Activated T-helper 9 cell treated with anti-CD3 and anti-CD28 coated beads, Interleukin-2, amount 50 U/mL, for 16 hours (primary cell): ENCODE measurements at places on chromosomes 2 and 18.

DNA sequence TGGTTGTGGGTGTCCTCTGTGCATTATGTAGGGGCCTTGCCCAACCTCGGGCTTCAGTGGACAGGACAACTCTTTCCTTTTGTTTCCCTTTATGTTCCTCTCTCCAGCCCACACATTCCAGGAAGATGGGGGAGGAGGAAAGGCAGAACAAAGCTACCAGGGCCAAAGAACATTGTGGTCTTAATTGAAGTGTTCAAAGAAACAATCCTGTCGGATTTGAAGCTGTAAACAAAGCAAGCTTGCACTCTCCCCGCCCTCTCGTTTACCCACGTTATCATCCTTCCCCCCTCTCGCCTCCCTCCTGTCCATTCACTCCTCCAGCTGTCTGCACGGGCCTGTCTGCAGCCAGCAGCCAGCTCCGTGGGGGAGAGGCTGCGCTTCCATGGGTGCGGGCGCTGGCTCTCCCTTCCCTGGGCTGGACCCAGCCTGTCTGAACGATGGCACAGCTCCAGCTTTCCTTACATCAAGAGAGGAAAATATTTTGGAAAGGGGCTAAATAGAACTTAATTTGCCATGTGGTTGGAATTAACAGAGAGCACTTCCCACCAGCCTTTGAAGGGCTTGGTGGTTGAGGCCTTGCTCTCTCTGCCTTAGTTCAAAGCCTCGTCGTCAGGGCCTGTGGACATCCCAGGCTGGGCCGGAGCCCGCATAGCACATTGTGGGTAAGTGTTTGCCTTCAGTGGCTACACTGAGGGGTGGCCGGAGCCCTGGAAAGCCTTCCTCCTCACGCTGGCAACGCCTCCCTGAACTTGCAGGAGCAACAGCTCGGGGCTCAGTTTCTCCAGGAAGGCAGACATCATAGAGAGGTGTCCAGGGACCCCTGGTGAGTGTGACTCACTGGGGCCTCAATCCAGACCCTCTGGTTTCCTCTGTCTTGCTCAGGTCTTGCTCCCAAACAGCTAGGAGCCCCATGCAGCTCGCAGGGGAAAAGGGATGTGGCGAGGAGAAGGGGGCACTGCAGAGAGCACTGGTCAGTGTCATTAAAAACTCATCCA, 60.6 kb upstream of the HS6ST1 start:
- DNase-seq = no peak

DNA sequence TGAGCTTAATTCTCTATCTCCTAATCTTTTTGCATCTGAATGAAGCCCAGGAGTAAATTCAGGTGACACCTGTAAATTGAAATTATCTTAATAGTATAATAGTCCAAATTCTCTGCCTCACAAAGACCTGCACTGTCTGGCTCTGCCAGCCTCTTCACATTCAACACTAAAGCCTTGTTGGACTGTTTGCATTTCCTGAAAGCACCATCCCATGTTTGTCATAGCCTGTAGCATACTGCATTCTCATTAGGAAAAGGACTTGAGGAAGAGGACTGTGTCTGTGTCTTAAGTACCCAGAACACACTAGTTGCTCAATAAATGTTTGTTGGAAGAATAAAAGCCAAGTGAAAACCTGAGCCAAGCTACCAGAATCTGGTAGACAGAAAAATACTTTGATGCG, 42.9 kb upstream of the GRHL1 start:
- no peak for DNase-seq

GRCh38 chr2:240563951-240564560, 3.9 kb downstream of the DUSP28 start:
- DNase-seq = no peak

- DNase-seq = no peak
Observed at GRCh38 chr2:159617646-159618045, 1.3 kb upstream of the BAZ2B start.

- no peak for DNase-seq
Observed at GRCh38 chr2:166106431-166107015, 21.3 kb downstream of the SCN1A start.

GRCh38 chr2:16507655-16508489, 157.8 kb downstream of the CYRIA start:
- DNase-seq = no peak

GRCh38 chr2:72431737-72432136, 284.1 kb upstream of the CYP26B1 start:
- DNase-seq = no peak

GRCh38 chr2:118986738-118987137, 44.7 kb downstream of the MARCO start:
- no peak for DNase-seq
